ENCODE measurements at places on chromosomes 7 and 10. TPM values are rescaled to one million over a fixed set of nuclear protein-coding genes. Genes with fewer than 3 reads are reported as not detected.
A peak's percentile ranks its signal among the peaks of the same experiment; 100 is the strongest.

Gene LIPJ
- total RNA-seq: 0.29 TPM

DNA sequence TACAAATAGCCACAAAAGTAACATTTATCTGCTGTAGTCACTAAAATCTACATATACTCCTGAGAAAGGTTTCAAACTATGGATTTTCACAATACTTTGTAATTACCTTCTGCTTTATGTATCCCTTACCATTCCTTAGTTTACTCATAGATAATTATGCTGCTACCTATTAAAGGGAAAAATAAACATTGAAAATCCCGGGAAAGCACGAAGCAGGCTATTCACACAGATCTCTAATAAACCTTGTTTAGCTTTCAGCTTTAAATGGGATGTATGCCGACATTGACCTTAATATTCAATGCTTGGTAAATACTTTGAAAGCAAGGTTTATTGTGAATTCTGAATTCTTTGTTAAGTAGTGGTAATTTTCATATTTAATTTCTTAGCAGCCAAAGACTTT, 58.5 kb upstream of the SMIM30 start:
- DNase-seq: no peak

DNA sequence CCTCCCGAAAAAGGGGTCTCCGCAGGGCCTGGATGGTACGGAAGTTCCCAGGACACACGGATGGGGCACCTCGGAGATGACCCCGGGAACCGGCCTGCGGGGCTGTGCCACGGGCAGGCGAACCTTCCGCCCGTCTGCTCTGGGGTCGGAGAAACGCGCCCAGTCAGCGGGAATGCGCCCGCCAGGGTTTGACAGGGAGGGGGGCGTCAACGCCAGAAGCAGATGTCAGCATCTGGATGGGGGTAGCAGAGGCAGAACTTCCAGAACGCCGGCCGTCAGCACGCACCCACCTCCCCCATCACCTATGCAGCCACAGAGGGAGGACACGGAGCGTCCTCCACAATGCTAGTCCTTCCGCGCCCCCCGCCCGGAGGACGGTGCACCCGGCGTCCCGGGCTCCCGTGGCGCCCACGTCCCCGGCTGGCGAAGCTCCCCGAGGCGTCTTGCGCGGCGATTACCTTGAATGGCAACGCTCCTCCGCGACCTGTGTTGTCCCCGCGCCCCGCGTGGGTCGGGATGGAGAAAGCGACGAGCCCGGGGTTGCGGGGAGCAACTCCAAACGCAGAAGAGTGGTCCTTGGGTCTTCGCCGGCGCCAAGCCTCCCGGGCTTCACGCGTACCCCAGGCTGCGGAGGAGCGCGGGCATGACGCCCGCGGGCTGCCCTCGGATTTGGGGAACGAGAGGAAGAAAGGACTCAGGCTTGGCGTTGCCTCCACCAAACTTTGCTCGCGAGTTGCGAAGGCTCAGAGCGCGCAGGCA, 561 bp downstream of the FGFR2 start:
- DNase-seq: no peak

DNA sequence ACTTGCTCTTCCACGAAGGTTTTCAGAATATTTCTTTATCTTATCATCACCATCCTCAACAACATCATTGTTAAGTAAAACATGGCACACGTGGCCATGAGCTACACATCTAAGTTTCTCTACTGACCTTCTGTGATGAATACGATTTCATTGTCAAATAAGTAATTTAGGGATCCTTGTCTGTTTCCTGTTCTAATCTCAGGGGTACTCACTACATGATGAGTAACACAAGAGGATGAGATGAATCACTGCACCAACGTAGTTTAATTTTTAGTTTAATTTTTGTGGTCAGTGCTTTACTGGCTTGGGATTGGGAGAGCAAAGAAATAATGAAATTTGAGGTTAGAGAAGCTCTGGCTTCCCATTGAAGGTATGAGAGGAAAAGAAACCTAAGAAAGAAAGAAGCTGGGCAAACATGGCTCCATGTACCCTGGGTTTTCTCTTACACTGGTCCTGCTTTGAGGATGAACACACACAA, 461.9 kb upstream of the KLF6 start:
- DNase-seq: no peak

Gene ARHGAP19
- 7.3 TPM for total RNA-seq

GRCh38 chr10:13891128-13892000, 304.6 kb downstream of the PRPF18 start:
- DNase-seq: peak; percentile 74

DNA sequence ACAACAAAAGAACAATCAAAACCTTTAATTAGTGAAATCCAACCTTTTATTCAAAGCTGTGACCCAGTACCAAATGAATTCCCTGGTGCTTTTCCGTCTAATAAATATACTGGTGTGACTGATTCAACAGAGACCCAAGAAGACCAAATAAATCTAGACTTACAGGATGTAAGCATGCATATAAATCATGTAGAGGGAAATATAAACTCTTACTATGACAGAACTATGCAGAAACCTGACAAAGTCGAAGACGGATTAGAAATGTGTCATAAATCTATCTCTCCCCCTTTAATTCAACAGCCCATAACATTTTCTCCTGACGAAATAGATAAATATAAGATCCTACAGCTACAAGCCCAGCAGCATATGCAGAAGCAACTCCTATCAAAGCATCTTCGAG, 540.6 kb upstream of the TEX47 start:
- no peak for DNase-seq

- no peak for DNase-seq
These were observed 400.7 kb upstream of the MKI67 start for GRCh38 chr10:128526791-128527375.

DNA sequence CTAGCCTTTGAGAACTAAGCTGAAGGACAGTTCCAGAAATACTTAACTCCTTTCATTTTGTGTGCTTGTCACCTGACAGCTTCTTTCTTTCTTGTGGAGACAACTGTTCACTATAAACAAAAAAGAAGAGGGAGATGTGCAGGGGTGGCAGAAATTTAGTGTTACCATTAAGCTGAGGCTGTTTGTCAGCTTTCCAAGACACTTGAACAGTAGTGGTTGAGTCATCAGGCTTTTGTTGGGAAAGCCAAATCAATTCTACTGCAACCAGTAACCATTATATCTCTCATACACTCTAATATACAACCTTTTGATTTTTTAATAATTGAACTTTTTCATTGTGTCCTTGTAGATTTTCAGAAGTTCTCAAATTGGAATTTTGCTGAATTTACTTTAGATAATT, 75.3 kb downstream of the POLL start:
- no peak for DNase-seq
